NCI-H774 (cell line): ENCODE measurements at places on chromosomes 2 and 18.

DNA sequence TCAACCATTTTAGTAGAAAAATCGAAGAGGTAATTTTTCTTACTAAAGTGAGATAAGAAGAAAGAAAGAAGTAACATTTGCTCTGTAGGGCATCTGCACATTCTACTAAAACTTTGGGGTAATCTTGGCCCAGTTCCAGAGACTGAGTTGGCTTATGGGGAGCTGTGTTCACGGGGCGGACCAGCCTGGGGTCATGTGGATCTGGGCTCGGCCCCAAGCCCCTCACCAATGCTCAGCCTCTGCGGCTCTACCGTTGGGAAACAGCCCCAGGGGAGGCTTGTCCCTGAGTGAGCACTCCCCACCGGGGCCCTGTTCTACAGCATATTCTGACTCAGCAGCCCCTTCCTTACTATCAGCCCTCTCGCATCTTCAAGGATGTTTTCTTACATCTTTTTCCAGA, 132.3 kb downstream of the RTP5 start:
- no peak for DNase-seq

- DNase-seq, result no peak
Observed at GRCh38 chr2:26852405-26853306, 4.7 kb downstream of the DPYSL5 start.

GRCh38 chr18:34929336-34929780, 111.9 kb upstream of the MAPRE2 start:
- DNase-seq, result peak; percentile 45

GRCh38 chr2:14140009-14140550, 492.4 kb upstream of the LRATD1 start:
- no peak for DNase-seq

DNA sequence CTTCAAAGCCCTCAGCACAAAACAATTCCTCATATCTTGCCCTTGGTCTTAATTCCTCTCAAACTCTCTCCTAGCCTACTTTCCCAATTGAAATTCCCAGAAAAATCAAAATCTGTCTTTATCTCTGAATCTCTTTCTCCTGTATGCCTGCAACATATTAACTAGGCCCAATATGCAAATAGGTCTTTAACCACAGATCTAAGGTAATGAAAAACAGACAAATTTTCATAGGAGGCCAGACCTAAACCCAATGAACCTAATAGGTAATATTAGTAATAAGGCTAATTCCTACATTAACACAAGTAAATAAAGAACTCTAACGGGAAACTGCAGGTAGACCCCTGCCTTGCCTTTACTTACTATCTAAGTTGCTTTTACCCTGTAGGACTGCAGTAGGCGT, 41.4 kb downstream of the WDR33 start:
- no peak for DNase-seq
